Smooth muscle cell of the umbilical artery (primary cell): ENCODE measurements at places on chromosomes 2 and 18. TPM values are rescaled to one million over a fixed set of nuclear protein-coding genes. Genes with fewer than 3 reads are reported as not detected.

ALPG gene
- total RNA-seq, result not detected in 2 replicates

TRIM43B gene
- total RNA-seq, result not detected in 2 replicates

FAM136A gene
- total RNA-seq, result 24.9 and 29.2 TPM in 2 replicates

SNTG2 gene
- 0.59 TPM in 1 of 2 replicates, not detected in the other for total RNA-seq

RND3 gene
- 325 and 420 TPM in 2 replicates for total RNA-seq

RTKN gene
- 14.6 and 17.6 TPM in 2 replicates for total RNA-seq

SLC23A3 gene
- 0.89 and 2.8 TPM in 2 replicates for total RNA-seq

ST6GAL2 gene
- 10.7 and 12.9 TPM in 2 replicates for total RNA-seq

OSR1 gene
- 1.2 and 1.8 TPM in 2 replicates for total RNA-seq

ANO7 gene
- total RNA-seq, result 0.30 and 0.69 TPM in 2 replicates

RGPD3 gene
- total RNA-seq, result 0.30 and 0.37 TPM in 2 replicates

ELOA2 gene
- under 0.01 TPM in 1 of 2 replicates, not detected in the other for total RNA-seq

CDH19 gene
- not detected in 2 replicates for total RNA-seq

IFIH1 gene
- total RNA-seq, result 5.6 and 6.6 TPM in 2 replicates

TLX2 gene
- not detected in 2 replicates for total RNA-seq
